Astrocyte of the hippocampus (primary cell): ENCODE measurements at places on chromosomes 6 and 20.

GRCh38 chr20:24006626-24007025 is 18.0 kb upstream of the GGTLC1 start:
- no peak for DNase-seq

DNA sequence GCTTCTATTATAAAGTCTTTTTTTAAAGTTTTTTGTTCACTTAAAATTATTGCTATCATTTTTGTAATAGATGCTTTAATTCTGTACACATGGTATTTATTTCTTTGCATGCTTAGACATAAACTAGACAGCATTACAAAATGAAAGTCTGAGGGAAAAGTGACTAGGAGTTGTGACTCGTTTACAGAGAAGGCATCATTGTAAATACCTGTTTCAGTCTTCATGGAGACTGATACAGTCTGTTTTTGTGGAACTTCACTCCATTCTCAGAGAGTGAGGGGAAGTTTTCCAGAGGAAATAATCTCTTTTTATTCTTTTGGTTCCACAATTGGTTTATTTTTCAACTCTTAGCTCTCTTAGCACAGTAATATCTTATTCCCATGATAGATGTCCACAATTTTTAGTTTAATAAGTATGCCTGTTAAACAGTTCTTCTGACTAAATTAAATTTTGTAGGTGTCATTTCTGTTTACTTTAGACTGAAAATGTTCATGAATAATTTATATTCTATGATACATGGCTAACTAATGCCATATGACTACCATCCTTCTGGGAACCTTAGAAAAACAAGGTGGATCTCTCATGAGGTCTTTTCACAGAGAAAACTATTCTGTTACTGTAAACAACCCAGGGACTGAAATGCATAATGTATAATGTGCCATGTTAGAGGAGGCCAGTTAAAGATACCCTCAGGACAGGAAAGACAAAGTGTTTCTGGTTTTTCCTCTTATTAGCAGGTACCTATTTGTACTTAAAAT is 69.2 kb downstream of the MYO6 start:
- peak; percentile 49 for DNase-seq

GRCh38 chr20:53865901-53866793 is 204.2 kb downstream of the BCAS1 start:
- DNase-seq = peak; percentile 67

DNA sequence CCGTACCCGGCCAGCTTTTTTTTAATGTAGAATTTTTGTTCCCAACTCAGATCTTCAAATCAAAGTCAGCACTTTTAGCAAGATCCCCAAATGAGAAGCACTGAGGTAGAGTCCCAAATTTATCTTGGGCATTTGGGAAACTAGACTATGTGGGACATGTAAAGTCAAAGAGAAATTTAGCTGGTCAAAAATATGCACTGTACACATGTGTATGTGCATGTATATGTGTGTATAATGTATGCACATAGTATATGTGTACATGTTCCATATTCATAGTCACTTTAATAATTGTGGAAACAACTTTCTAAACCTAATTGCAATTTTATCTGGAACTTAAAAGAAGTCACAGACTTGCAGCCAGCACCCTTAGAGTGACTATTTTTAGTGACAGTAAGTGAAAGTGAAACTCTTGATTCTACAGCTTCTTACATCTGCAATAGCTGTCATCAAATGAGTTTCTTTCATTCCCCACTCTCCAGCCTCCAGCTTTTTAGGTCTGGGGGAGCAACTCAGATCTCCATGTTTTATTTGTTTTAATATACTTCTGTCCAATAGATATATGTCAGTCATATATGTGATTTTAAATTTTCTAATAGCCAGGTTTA is 53.6 kb downstream of the CDC40 start:
- DNase-seq = no peak

DNA sequence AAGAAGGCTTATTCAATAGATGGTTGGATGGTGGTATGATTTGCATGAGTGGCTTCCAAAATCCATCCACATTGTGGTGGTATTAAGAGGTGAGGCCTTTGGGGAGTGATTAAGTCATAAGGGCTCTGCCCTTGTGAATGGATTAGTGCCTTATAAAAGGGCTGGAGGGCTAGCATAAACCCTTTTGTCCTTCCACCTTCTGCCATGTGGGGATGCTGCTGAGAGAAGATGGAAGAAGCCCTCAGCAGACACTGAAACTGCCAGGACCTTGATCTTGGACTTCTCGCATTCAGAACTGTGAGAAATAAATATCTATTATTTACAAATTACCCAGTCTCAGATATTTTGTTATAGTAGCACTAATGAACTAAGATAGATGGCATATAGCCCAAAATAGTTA is 27.8 kb upstream of the SRPK1 start:
- DNase-seq = no peak

DNA sequence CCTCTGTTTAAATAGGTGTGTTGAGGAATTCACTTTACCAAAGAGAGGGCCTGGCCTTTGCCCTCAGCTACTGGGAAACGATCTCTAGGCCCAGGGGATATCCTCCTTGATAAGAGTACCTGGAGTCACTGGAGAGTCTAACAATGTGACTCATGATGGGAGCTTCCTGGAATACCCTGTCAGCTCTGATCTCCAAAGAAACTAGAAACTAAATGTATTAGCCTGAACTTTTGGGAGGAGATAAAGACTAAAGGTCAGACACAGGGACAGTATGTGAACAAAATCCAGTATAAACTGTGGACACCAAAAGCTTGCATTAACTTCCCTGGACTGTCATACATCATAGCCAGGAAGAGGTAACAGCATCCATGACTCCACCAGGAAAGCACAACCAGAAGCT is 148.5 kb downstream of the RNGTT start:
- DNase-seq = no peak

DNA sequence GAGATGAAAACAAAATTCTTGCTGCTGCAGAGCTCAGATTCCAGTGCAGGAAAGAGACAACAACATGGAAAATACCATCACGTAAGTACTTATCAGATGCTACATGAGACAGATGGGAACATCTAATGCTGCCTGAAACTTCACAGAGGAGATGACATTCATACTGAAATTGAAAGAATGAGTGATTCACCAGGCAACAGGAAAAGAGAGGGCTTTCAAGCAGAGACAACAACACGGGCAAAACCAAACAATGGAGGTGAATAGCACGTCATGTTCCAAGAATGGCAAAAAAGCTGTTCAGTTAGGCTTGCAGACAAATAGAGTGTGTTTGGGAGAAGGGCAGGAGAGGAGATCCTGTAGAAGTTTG is 39.3 kb downstream of the GTF2H5 start:
- DNase-seq = peak; percentile 69

- no peak for DNase-seq
Observed at GRCh38 chr20:18380908-18381529, 85.8 kb downstream of the DZANK1 start.

GRCh38 chr6:129646642-129647041 is 63.3 kb downstream of the ARHGAP18 start:
- no peak for DNase-seq

- DNase-seq = peak; percentile 88
Observed at GRCh38 chr6:112571488-112572270, 224.5 kb downstream of the RFPL4B start.

- DNase-seq = no peak
Observed at GRCh38 chr6:116354236-116354635, 16.5 kb upstream of the DSE start.

DNA sequence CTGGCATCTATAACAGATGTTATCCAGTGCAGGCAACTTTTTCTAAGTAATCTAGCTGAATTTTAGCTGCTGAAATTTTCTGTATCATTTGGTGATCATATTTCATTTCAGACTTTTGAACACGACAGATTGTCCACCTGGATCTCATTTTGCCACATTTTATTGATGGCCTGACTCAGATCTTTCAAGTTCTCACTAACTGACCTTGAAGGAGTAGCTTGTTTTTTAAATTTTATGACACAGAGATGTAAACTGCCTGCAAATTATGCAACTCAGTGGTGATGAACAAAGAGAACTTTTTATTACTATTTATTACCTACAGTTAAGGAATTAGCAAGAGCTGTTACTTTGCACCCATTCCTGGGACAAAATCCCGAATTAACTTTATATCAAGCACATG is 366.4 kb downstream of the PAX1 start:
- DNase-seq = no peak

DNA sequence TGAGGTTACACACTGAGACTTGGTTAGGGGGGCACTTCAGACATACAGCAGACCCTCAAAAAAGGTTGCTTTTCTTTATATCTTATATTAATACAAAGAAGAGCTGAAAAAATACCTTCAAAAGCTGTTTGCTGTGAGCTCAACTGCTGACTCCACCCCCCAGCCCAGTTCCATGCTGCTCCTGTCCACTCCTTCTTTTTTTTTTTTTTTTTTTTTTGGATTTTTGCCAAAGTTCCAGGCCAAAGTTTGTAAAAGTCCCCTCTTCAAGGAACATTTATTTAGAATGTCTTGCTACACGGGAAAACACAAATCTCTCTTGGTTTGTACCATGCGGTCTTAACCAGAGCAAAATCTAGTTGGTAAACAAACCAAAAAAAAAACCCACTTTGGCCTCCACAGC is 85.3 kb upstream of the AKAP12 start:
- peak; percentile 31 for DNase-seq

GRCh38 chr6:27280064-27280539 is 32.0 kb downstream of the POM121L2 start:
- DNase-seq = peak; percentile 64

- peak; percentile 64 for DNase-seq
Observed at GRCh38 chr20:3744806-3745685, 12.6 kb downstream of the HSPA12B start.

GRCh38 chr20:45041464-45042337 is 59.2 kb downstream of the KCNS1 start:
- peak; percentile 66 for DNase-seq

- no peak for DNase-seq
Observed at GRCh38 chr6:132512342-132512637, 626 bp downstream of the STX7 start.

DNA sequence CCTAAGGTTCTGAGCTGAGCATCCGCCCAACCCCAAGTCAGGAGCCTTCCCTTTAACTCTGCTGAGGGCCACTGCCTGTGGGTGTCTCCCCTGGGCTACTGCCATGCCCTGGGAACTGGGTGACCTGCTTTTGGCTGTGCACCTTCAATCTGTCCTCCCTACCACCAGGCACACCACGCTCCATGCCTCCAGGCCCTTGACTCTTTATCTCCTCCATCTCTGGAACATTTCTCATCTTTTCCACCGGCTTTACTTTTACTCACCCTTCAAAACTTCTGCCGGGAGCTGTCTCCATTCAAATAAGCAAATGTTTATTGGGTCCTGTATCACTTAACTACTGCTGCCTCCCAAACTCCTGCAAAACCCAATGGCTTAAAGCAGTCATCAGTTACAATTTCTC is 83.3 kb upstream of the NHSL1 start:
- DNase-seq = no peak

GRCh38 chr20:38092915-38093314 is 59.4 kb downstream of the RPRD1B start:
- DNase-seq = no peak

DNA sequence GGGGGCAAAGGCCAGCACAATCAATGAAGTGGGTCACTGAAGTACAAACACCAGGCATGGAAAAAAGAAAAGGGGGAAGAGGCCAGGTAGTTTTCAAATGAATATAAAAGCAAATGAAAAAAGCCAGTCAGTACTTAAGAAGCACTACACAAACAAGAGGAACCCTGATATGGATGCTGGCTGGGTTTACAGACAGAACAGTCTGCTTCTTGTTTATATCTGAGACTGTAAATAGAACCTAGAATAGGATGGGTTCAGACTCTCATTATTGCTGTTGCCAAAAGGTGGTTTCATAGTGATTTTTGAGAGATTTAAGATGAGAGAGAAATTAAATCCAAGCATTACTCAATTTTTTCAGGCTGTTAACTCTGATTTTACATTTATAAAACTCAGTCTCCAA is 24.1 kb downstream of the USP45 start:
- no peak for DNase-seq

DNA sequence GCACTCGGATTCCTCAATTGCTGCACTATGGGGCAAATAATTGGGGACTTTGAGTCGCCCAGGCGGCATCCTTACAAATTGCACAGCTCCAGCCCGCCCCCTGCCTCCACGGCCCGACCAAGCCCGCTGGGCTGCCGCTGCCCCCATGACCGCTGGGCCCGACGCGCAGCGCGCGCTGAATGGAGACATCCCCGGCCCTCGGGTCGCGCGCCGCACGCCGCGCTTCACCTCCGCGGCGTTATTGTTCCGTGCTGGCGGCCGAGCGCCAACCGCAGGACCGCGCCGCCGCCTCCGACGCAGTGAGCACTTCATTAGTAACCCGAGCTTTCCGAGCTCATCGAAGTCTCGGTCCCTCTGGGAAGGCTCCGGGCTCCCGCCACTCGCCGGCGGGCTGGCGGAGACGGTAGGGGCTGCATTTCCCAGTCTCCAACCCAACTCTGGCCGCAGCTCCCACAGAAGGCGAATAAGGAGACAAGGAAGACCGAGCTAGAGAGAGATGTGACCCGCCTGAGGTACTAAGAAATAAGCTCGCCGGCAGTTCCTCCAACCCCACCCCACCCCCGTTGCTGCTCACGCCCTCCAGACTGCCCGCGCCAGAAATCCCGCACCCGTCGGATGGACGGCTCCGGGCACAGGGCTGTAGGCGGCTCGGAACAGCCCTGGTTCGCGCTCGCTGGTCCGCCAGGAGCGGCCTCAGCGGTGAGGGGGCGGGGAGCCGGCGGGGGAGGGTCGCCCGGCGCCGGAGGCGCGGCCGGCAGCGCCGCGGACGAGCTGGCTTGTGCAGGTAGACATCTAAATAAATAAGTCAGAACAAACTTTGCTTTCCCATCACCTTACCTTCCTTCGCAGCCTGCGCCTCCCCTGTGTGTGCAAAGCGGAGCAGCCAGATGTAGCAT is 703 bp downstream of the EPHA7 start:
- peak; percentile 72 for DNase-seq

DNA sequence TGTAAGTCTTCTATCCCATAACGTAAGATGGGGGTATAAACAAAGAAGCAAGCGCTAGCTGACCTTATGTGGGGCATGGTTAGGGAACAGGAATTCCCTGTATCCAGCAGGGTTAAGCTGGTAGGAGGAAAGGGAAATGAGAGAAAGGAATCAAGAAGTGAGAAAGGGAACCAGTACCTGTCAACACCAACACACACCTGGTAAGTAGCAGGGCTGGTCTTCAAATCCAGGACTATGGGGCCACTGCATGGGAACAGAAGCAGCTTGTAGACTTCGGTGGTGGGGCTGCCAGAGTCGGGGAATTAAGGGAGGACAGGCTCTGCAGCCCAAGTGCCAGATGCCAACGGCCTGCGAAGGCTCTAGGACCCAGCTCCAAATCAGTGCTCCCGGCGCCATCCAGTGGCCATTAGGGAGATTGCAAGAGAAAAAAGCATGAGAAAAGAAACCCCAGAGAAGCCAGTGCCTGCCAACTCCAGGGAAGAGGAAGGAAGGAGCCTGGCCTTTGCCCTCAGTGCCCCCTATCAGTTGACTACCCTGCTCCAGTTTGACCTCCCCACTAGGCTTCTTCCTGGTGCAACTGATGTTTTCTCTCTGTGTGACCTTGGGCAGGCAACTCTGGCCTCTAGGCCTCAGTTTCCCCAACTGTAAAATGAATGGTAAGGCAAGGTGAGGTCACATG is 15.8 kb upstream of the RBPJL start:
- peak; percentile 89 for DNase-seq
